ENCODE measurements at places on chromosomes 16 and 17. TPM values are rescaled to one million over a fixed set of nuclear protein-coding genes. Genes with fewer than 3 reads are reported as not detected.

MPO gene
- total RNA-seq: not detected

SLC25A39 gene
- 72.6 TPM for total RNA-seq

POLR3K gene
- 2.6 TPM for total RNA-seq

NACA2 gene
- total RNA-seq: not detected

SLC5A2 gene
- 0.26 TPM for total RNA-seq

CSH1 gene
- not detected for total RNA-seq

MT1M gene
- total RNA-seq: 9.6 TPM

CFAP52 gene
- total RNA-seq: not detected

ADAM11 gene
- under 0.01 TPM for total RNA-seq

CHST4 gene
- 21.8 TPM for total RNA-seq

PIPOX gene
- total RNA-seq: 3.1 TPM

CCL1 gene
- not detected for total RNA-seq
